ENCODE measurements at places on chromosomes 1 and 21.
A peak's percentile ranks its signal among the peaks of the same experiment; 100 is the strongest.

- DNase-seq: no peak
These were observed at the start of gene BEND5 for GRCh38 chr1:48776393-48777218. TSS of gene BEND5 (minus strand) at chr1:48776891. CDS start at chr1:48776831, 60 bp downstream.

DNA sequence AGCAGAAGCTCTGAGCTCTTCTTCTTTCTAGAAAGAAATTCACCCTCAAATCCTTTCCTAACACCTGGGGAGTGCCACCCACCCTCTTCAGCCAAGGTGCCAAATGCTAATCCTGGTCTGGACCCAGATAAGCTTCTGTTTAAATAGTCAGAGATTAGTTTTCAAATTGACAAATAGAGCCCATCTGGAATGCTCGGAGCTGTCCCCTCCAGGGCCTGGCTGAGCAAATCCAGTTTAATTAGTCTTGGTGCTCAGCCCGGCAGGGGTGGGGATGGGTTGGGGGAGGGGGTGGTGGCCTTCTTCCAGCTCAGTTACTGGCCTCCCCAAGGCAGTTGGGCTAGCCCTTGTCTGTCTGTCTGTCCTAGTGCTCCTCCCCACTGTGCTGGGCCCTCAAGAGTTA, 269.5 kb downstream of the GRIK3 start:
- DNase-seq: no peak

DNA sequence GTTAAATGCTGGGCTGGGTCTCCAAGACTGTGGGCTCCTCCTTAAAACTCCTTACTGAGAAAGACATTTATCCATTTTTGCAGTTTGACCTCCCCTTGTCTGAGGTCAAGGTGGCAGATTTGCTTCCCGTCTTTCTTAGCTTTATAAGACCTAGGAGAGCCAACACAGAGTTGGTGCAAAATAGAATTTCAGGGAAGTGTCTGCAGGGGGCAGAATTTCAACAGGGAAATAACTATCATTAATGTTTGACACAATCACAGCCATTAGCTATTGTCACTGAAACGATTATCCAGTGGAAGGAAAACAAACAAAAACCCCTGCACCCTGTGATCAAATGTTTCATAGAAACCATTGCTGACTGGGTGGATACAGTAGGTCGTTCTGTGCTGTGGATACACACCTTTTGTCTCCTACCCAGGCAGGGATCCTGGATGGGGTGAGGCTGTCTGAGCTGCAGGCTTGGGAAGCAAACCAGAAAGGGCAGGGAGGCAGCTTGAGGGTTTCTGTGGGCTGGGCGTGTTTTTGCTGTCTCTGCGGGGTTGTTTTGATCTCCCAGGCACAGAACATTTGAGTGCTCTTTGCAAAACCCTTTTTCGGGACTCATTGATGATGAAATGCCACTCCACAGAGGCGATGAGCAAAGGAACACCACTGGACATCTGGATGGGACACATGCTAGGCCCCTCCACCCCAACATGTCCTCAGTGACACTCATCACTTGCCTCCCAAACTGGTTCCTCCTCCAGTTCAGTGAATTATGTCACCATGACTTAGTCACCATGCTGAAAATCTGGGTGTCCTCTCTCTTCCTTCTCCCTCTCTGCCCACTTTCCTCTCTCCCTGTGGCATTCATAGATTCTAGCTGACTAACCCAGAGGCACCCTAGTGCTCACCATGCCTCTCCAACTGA, 94.2 kb upstream of the SERBP1 start:
- DNase-seq: no peak

GRCh38 chr1:224300346-224300745, 29.6 kb downstream of the NVL start:
- peak; percentile 56 for DNase-seq

DNA sequence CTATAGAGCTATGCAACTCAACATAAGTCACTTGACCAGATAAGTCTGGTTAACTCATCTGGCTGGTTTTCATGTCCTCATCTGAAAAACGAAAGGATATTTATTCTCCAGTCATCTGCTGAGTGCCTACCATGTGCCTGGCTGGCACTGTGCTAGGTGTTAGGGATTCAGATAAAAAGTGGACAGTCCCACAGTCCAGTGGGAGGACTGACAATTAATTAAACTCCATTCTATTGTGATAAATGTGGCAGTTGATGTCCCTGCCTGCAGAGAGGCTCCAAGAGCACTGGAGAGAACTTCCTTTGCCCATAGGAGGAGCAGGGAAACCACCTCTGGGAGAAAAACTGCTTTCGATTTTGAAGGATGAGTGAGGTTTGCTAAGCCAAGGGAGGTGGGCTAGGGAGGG, 5.4 kb downstream of the NUAK2 start:
- no peak for DNase-seq

GRCh38 chr1:92619466-92620189, 132.9 kb upstream of the GFI1 start:
- no peak for DNase-seq

Data from HS-5 (cell line).